ENCODE measurements at places on chromosomes 2 and 18.

DNA sequence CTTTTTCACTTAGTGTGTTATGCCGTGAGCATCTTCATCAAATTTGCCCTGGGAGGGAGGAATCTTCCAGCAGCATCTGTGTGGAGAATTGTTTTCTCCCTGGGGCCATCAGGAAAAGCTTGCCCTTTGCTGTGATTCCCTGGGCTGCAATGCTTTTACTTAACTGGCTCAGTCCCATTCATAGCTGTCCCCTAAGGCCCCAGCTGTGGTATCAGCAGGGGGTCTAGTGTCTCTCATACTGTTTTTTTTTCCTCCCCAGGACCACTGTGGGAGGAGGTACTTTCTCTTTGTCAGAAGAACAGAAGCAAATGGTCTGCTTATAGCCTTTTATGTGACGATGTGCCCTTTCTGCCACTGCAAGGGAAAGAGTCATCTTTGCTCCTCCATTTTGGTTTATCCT is 176.8 kb upstream of the CELF4 start:
- DNase-seq, result no peak

- DNase-seq, result no peak
Observed at GRCh38 chr18:37346048-37346447, 219.6 kb downstream of the CELF4 start.

- no peak for DNase-seq
Observed at GRCh38 chr2:158905784-158906183, 62.7 kb upstream of the TANC1 start.

- no peak for DNase-seq
Observed at GRCh38 chr2:147442816-147443215, 402.0 kb upstream of the ACVR2A start.

DNA sequence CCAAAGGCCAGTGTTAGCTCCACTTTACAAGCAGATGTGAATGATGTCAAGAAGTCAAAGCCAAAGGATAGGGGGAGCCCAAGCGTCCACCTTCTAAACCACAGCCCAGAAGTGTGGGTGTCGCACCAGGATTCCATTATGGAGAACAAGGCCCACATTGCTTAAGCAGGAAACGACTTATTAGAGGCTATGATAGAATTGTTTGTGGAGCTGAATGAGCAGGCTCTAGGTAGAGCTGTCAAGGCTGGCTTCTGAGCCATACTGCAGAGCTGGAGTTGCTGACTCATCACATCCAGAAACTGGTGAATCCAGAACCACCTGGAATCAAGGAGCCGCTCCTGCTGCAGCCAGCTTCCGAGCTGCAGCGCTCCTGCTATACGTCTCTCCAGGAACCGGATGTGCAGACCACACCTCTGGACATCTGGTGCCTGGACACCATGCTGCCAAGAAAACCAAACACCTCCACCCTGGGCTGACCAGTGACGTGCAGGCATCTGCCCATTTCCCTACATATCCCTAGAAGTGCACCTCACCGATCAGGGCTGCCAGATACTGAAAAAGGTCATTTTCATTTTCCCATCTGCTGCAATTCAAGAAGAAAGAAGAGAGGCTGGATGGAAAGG is 6.2 kb upstream of the TWIST2 start:
- no peak for DNase-seq

DNA sequence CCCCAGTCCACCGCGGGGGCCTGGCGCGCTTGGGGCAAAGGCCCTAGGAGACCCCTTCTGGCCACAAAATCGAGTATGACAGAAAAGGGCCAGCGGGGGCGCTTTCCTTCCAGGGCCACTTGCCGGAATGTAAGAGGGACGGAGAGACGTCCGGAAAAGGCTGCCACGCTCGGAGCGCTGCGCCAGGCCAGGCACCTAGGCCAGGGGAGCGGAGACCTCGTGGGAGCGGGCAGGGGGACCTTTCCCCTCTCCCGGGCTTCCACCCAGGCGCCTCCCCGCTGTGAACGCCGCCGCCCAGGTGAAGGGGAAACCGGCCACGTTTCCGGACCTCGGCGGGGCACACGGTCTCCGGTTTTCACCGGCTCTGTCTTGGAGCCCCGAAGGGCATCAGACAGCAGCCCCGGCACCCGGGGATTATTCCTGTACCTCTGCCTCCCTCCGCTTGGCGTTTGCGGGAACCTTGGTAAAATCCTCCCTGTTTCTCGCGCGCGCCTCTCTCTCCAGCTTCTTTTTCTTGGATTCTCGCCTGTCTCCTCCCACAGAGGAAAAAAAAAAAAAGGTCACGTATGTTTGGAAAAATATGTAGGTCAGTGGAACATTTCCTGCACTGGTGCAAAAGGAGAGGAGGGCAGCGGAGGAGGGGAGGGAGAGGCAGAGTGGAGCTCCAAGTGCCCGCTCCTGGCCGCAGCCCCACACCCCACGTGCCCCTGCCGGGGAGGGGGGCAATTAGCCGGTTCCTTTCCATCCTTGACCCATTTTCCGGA is 1.2 kb upstream of the NPAS2 start:
- DNase-seq, result peak; percentile 33

GRCh38 chr2:120593921-120594686 is 141.6 kb upstream of the GLI2 start:
- DNase-seq, result no peak

GRCh38 chr2:199228887-199229819 is 228.6 kb downstream of the SATB2 start:
- DNase-seq, result peak; percentile 90

DNA sequence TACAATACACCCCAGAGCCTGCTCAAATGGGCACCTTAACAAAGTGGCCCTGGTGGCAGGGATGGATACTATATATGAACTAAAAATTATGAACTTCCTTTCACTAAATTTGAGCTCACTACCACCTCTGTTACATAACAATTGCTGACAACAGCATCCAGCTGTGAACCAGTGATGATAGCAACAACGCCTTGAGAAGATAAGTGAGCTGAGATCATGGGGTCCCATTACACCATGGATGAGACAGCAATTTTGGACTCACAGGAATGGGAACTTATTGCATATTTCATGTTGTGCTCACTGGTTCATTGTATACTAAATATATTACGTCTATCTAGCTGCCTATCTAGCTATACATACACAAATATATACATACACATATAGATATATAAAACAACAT is 16.9 kb upstream of the ALMS1 start:
- no peak for DNase-seq

GRCh38 chr2:111219285-111219684 is 98.6 kb downstream of the BCL2L11 start:
- no peak for DNase-seq
